ENCODE measurements at places on chromosomes 6 and 20.

- no peak for DNase-seq
Observed at GRCh38 chr6:155417454-155417853, 38.2 kb downstream of the NOX3 start.

- DNase-seq: no peak
Observed at GRCh38 chr6:157246771-157247484, 76.4 kb downstream of the TMEM242 start.

GRCh38 chr6:112886415-112886814, 539.3 kb downstream of the RFPL4B start:
- no peak for DNase-seq

- no peak for DNase-seq
Observed at GRCh38 chr20:9392892-9393857, 121.2 kb upstream of the LAMP5 start.

GRCh38 chr6:140237251-140237650, 862.8 kb upstream of the CITED2 start:
- no peak for DNase-seq

- DNase-seq: no peak
Observed at GRCh38 chr6:130050230-130050629, 31.8 kb downstream of the L3MBTL3 start.

DNA sequence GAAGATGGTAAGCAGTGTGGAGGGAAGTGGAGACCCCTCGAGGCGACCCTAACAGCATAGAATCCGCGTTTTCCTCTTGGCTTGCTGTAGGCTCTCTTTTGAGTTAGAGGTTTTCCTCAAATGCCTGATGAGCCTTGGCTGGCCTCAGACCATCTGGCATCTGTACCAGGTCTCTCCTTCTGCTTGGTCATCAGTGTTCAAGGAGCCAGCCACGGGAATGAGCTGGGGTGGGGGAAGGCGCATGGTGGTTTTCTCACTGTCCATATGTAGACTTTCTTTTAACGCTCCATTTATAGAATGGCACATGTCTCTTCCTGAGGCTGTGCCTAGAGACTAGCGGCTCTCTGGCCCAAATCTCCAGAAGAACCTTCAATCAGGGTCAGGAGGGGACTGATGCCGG, 8.1 kb upstream of the GUCA1A start:
- no peak for DNase-seq

GRCh38 chr20:62181808-62182207, 1.0 kb upstream of the MTG2 start:
- no peak for DNase-seq

DNA sequence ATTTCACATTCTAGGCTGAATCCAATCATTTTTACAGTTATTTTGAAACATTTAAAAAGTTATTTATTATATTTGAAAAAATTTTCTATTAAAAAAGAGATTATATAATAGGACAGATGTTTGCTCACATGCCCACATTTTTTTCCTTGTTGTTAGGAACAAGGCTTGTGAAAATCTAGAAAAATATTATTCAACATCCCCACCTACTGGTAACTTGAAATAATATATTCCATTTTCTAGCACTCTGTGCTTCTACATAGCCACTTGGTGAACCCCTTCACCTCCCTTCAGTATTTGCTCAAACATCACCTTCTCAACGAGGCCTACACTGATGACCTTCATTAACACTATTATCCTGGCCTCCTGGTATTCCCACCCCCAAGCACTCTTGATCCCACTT, 18.3 kb upstream of the GPRC6A start:
- DNase-seq: no peak

DNA sequence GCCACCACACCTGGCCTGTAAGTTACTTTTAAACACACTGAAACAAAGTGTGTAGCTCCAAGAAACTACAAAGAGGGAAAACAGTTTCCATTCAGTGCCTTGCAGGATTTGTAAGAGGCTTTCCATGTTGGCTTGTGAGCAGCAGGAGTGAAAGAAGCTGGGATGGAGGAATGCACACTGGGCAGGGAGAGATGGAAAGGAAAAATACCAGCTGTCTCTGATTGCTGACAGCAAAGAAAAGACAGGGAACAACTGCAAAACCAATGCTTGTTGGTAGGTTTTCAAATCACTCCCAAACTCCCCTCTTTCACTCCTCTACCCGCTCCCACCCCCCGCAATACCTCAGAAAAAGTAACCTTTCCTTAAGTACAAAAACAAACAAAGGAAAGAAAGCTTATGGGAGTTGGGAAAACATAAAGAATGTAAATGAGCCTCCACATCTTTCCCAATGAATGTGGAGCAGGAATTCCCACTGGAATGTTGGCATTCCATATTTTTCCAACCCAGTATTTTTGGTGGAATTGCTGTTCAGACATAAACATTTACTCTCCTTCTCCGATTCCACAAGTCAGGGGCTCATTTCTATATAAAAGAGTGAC, 166.1 kb downstream of the THBS2 start:
- no peak for DNase-seq

GRCh38 chr6:154080461-154081189, 41.6 kb downstream of the OPRM1 start:
- no peak for DNase-seq

DNA sequence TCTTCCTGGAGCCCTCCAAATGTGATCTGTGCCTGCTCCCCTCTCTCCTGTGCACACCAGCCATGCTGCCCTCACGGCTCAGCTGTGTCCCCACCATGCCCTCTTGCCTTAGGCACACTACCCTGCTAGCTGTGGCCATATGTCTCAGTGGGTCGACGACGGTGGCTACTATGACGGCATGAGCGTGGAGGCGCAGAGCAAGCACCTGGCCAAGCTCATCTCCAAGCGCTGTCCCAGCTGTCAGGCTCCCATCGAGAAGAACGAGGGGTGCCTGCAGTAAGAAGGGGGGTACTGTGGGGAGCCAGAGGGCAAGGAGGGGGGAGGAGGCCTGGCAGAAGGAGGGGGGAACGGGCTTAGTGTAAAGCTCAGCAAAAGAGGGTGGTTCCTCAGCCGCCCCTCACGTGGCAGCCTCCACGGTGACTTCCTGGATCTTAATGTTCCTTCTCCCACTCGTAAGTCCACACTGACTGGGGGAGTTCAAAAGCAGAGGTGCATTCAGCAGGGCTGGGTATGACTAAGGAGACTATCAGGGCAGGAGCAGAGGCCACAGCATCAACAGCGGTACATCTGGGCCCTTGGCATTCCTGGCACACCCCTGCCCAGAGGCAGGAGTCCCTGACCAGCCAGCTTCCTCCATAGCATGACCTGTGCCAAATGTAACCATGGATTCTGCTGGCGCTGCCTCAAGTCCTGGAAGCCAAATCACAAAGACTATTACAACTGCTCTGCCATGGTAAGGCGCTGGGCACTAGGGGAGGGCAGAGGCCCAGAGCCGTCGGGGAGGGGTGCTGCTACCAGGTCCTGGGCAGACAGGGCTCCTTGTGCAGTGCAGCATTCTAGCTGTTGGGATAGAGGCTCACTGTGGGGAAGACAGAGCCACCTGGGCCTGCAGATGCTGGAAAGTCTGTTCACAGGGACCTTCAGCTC, 8.0 kb downstream of the DNPH1 start:
- no peak for DNase-seq

DNA sequence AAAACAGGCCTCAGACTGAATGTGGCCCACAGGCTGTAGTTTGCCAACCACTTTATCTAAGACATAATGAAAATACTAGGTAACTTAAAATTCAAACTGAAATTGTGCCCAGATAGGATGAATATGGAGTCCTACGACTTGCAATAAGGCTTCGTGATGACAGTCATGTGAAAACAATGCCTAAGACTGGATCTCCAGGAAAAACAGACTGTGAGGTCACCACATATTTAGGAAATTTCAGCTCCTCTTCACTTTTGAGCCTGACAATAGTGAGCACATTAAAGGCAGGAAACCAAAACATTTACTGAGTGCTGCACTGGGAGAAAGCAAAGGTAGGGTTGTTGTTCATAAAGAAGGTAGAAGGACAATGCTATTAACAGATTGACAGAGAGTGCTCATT, 50.0 kb downstream of the RTN4IP1 start:
- DNase-seq: no peak

GRCh38 chr6:43247114-43247999, 4.1 kb downstream of the TTBK1 start:
- DNase-seq: peak; percentile 84

- DNase-seq: no peak
Observed at GRCh38 chr6:134642279-134642678, 307.6 kb downstream of the ALDH8A1 start.

- no peak for DNase-seq
Observed at GRCh38 chr20:37526839-37527637, 638 bp downstream of the BLCAP start.

- no peak for DNase-seq
Observed at GRCh38 chr20:31713312-31714273, 9.1 kb downstream of the BCL2L1 start.

- no peak for DNase-seq
Observed at GRCh38 chr6:3500262-3501014, 43.6 kb upstream of the SLC22A23 start.

GRCh38 chr20:57735831-57736737, 26.3 kb upstream of the PMEPA1 start:
- DNase-seq: no peak

- peak; percentile 74 for DNase-seq
Observed at GRCh38 chr6:158849899-158850806, 31.0 kb upstream of the EZR start.

DNA sequence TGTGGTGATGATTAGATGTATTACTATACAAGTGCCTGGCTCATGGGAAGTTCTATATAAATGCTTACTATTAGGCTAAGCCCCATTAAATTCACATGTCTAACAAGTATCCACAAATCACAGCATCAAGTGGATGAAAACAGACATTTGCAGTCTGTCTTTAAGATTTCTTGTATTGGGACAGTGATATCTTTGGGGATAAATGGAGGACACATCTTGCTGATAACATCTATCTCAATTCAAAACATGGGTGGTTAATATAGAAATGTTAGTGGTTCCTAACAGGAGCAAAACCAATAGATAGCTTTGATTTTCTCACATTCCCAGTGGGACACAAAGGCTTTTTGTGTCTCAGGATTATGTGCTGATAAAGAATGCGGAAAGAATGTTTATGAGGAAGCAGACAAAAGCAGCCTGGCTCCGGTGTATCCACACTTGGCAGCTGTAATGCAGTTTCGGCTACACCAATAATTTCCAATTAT, 29.3 kb downstream of the PTPRK start:
- no peak for DNase-seq

- DNase-seq: no peak
Observed at GRCh38 chr20:63545814-63546213, 1.7 kb downstream of the SRMS start.

DNA sequence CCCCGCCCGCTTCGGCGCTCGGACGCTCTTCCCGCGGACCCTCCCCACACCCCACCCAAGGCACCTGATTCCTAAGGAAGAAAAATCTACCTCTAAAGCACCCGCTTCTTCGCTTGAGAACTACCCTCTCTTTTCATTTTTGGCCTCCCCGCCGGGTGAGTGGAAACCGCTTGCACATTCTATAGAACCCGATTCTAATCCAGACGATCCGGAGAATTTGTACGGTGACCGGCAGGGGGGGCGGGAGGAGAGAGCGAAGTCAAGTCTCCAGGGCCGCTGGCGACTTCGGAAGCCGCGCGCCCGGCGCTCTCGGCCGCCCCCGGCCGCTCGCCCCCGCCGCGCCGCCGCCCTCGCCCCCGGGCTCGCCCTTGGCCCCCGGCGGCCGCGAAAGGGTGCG, at the start of gene RBM24:
RBM24 (plus strand) TSS at position 262 of the 397 bp plus-strand sequence. CDS start 221 bp downstream, outside the sequence.
- DNase-seq: peak; percentile 20

DNA sequence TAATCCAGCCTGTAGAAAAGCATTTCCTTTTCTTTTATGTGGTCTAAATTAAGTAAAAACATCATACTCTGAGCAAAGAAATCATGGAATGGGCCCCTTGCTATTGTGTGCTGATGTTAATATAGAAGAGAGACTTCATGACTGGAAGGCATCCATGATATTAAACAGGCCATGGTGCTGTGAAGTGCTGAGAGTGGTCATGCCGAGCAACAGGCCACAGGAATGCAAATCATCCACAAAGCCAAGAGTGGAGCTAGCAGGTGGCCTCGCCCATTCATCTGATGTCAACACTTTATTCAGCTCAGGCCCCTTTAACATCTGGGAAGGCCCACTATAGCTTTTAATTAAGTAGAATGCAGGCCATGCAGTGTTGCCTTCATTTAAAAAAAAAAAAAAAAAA, 115.2 kb upstream of the HMGCLL1 start:
- no peak for DNase-seq

DNA sequence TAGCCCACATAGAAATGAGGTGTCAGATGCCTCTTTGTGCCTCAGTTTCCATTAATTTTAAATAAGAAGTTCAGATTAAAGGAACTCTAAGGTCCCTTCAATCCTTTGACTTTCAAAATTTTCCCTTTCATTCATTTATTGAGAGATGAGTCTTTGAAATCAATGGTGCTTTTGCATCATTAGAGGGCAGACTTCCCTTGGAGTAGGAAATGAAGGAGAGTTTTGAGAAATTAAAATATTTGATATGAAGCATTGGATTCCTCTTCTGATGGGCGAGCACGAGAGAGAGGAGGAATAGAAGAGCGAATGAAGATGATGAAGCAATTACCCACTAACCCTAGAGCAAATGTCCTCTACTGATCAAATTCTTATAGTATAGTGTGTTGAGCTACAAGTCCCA, 105.7 kb downstream of the EDN1 start:
- no peak for DNase-seq

GRCh38 chr20:2104236-2104635, 2.6 kb downstream of the STK35 start:
- DNase-seq: no peak

- DNase-seq: no peak
Observed at GRCh38 chr20:57621421-57622200, 1.4 kb upstream of the ZBP1 start.

- no peak for DNase-seq
Observed at GRCh38 chr6:40577672-40578071, 9.5 kb downstream of the LRFN2 start.

DNA sequence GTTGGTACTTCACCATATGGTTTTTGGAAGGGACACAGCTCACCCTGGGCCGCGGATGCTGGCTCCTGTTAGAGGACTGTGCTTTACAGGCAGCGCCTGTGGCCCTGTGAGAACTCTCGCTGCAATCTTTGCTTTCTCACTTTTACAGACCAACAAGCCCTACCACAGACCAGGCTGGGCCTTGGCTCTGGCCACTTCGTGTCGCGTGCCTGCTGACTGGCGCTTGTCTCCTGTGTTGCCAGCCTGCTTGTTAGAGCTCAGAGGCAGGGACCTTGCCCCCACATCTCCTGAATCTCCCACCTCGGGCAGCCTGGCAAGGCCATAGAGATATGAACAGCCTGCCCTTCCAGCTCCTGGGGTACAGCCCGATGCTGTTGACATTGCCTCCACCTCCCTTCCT, 56.1 kb downstream of the SYNJ2 start:
- no peak for DNase-seq

- no peak for DNase-seq
Observed at GRCh38 chr6:156774863-156775405, 2.2 kb upstream of the ARID1B start.

- DNase-seq: no peak
Observed at GRCh38 chr20:59625214-59625922, 21.0 kb downstream of the PHACTR3 start.

- DNase-seq: no peak
Observed at GRCh38 chr20:3188823-3189413, 15.6 kb downstream of the DDRGK1 start.

- DNase-seq: no peak
Observed at GRCh38 chr6:154397491-154398195, 41.0 kb upstream of the IPCEF1 start.

All from T-helper 2 cell treated with Interferon-gamma antibody and Interleukin-4, amounts not matched to agents 5 μg/mL and 100 μg/mL, for 36 hours (primary cell).